ENCODE measurements at places on chromosomes 13 and 19.

GRCh38 chr13:96632536-96633320 lies 361.5 kb downstream of the OXGR1 start:
- no peak for DNase-seq

DNA sequence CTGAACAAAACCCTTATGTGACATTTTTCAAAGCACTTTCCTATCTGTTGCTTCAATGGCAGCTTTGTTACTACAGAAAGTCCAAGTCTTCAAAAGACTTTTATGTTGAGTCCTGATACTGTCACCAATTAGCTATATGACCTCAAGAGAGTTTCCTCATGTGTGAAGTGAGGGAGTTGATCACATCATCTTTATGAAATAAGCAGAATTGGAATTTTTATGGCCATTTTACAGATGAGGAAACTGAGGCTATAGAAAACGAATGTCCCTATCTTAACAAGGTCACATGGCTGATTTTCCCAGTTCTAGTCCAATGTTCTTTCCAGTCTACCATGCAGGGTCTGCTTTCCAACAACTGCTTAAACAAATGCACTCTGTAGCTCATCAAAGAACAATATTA lies 2.6 kb downstream of the TNFRSF19 start:
- DNase-seq = no peak

- DNase-seq = no peak
Measured at GRCh38 chr13:81874253-81874652, 1533.3 kb upstream of the SPRY2 start.

DNA sequence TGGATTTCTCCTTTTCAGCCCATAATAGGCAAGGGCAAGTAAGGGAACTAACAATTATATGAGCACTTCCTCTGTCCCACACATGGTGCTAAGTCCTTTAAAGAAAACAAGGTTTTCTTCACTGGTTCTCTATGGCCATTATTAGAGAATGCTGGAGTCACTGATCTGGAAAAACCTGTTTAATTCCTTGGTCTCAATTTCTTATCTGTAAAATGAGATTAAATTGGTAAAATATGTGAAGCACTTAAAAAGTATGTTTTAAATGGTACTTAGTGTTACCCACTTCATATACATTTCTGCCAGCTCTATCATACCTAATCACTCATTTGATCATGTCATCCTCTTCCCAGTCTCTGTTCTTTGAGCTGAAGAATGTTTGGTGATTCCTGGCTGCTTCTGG lies 39.4 kb downstream of the LRCH1 start:
- no peak for DNase-seq

- no peak for DNase-seq
Measured at GRCh38 chr19:47494729-47495128, 10.7 kb upstream of the KPTN start.

GRCh38 chr19:50147462-50148423 lies 15.3 kb downstream of the IZUMO2 start:
- DNase-seq = peak; percentile 82

GRCh38 chr19:32469795-32470194 lies 64.2 kb downstream of the DPY19L3 start:
- DNase-seq = no peak

- DNase-seq = no peak
Measured at GRCh38 chr13:100962585-100962984, 288.0 kb upstream of the TMTC4 start.

All from GM19239 (cell line).